ENCODE measurements at places on chromosomes 7 and 10. TPM values are rescaled to one million over a fixed set of nuclear protein-coding genes. Genes with fewer than 3 reads are reported as not detected.

NAT16 gene
- total RNA-seq, result not detected

BUD23 gene
- total RNA-seq, result 43.3 TPM

TMEM225B gene
- total RNA-seq, result 1.4 TPM

GNGT1 gene
- not detected for total RNA-seq

MRLN gene
- not detected for total RNA-seq

GCK gene
- total RNA-seq, result 0.34 TPM

PNLIP gene
- total RNA-seq, result not detected

SAMD8 gene
- 31.1 TPM for total RNA-seq

PHKG1 gene
- total RNA-seq, result 0.50 TPM

CPED1 gene
- total RNA-seq, result 0.50 TPM

AQP1 gene
- 0.14 TPM for total RNA-seq

SPDYE2B gene
- total RNA-seq, result not detected

FGL2 gene
- 0.34 TPM for total RNA-seq

GRID2IP gene
- 0.14 TPM for total RNA-seq

GARS1 gene
- total RNA-seq, result 457 TPM

TNRC18 gene
- 37.6 TPM for total RNA-seq

SPDYE2 gene
- not detected for total RNA-seq

CRTAC1 gene
- not detected for total RNA-seq

PPP1R3C gene
- total RNA-seq, result 20.8 TPM

FOXL3 gene
- total RNA-seq, result not detected

IDI2 gene
- not detected for total RNA-seq

SOSTDC1 gene
- not detected for total RNA-seq

KCP gene
- 2.2 TPM for total RNA-seq

FRAT1 gene
- total RNA-seq, result 0.68 TPM

FAM25G gene
- not detected for total RNA-seq

FAM24A gene
- not detected for total RNA-seq

WNT8B gene
- not detected for total RNA-seq

KAT6B gene
- 9.9 TPM for total RNA-seq

TMEM196 gene
- total RNA-seq, result not detected

NANOS1 gene
- 0.68 TPM for total RNA-seq

CD36 gene
- 1.0 TPM for total RNA-seq

SEC24C gene
- 85.5 TPM for total RNA-seq

ACTL6B gene
- not detected for total RNA-seq

CALY gene
- total RNA-seq, result not detected

DKK1 gene
- 1.8 TPM for total RNA-seq

SYCE1 gene
- total RNA-seq, result not detected

SPDYE18 gene
- not detected for total RNA-seq

SFTPD gene
- total RNA-seq, result 1.0 TPM

CRYGN gene
- total RNA-seq, result 0.14 TPM

PRKAG2 gene
- 21.4 TPM for total RNA-seq

NEURL1 gene
- 1.6 TPM for total RNA-seq

ACBD7 gene
- total RNA-seq, result 0.07 TPM

ITIH2 gene
- not detected for total RNA-seq

OR2A42 gene
- total RNA-seq, result not detected

ASB10 gene
- not detected for total RNA-seq

AKR1C3 gene
- 149 TPM for total RNA-seq

MAT1A gene
- 1.00 TPM for total RNA-seq

OR9A2 gene
- total RNA-seq, result not detected

CTTNBP2 gene
- 0.34 TPM for total RNA-seq

CCNJ gene
- total RNA-seq, result 18.8 TPM

C10orf90 gene
- total RNA-seq, result not detected

PDE6C gene
- not detected for total RNA-seq

SLC39A12 gene
- not detected for total RNA-seq

UBTD1 gene
- 13.0 TPM for total RNA-seq

CFAP46 gene
- total RNA-seq, result 0.28 TPM

MYL10 gene
- not detected for total RNA-seq

TMEM213 gene
- total RNA-seq, result not detected

Measured in nasal cavity respiratory epithelium epithelial cell of viscerocranial mucosa (primary cell).